Brain microvascular endothelial cell (primary cell): ENCODE measurements at places on chromosomes 1 and 21.
A peak's percentile ranks its signal among the peaks of the same experiment; 100 is the strongest.

GRCh38 chr1:39970274-39970673 is 15.3 kb downstream of the MFSD2A start:
- DNase-seq = no peak

DNA sequence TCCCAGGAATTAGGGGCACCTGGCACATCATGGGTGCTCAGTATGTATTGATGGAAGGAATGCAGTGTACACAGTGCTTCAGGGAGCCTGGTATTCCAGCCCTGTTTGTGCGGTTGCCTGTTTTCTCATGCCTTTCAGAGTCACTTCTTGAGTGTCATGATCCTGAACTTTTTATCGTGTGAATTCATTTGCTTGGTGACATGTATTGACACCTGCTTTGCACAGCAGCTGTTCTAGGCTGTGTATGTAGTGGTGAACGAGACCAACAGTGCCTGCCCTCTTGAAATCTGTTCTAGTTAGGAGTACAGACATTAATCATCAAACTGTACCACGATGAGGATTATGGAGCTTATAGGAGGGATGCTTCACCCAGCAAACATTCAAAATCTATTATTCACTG is 6.1 kb downstream of the HTR6 start:
- DNase-seq = no peak

GRCh38 chr1:7553042-7553690 is 217.9 kb upstream of the VAMP3 start:
- DNase-seq = no peak

- peak; percentile 55 for DNase-seq
These were observed 16.5 kb downstream of the CCDC30 start for GRCh38 chr1:42479621-42480020.

GRCh38 chr1:24191860-24192259 is 4.8 kb upstream of the IFNLR1 start:
- peak; percentile 47 for DNase-seq

DNA sequence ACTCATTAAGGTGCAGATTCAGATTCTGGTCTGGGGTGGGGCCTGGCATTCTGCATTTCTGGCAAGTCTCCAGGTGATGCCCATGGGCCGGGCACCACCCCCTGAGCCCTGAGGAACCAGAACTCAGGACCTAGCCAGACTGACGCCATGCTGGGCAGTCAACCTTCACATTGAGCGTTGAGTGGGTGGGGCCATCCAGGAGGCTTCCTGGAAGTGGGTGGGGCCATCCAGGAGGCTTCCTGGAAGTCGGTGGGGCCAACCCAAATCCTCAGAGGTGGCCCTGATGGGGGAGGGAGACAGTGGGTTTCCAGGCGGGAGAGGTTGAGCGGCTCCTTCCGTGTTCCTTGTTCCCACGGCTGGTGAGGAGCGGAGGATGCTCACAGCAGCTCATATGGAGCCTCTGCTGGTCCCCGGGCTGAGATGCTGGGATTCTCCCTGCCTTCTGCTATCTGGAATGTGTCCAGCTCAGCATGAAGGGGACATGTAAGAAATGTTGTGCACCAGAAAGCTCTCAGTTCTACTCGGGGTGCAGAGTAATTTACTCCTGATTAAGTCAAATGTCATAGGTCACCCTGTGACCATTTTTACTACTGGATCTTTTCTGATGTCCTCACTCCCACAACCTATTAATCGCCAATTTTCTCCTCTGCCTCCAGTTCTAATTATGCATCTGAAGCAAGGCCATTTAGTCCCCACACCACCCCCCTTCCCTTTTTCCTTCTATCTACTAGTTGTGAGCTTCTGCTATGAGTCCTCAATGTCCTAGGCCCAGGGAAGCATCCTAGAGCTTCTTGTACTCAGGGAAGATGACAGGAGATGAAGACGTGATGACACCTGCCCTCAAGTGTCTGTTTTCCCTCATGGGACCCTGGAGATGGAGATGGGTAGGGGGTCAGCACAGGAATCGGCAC is 435.4 kb downstream of the PTPRU start:
- no peak for DNase-seq
